Activated CD4-positive, alpha-beta T cell treated with anti-CD3 and anti-CD28 coated beads for 48 hours (primary cell): ENCODE measurements at places on chromosomes 6 and 20.

- DNase-seq = no peak
These were observed 5.4 kb downstream of the TGM3 start for GRCh38 chr20:2301164-2301622.

- DNase-seq = no peak
These were observed 28.1 kb downstream of the KIF13A start for GRCh38 chr6:17959302-17959701.

GRCh38 chr6:92545861-92546260 lies 873.5 kb downstream of the EPHA7 start:
- no peak for DNase-seq

GRCh38 chr6:10487668-10488327 lies 33.4 kb upstream of the GCNT2 start:
- no peak for DNase-seq

DNA sequence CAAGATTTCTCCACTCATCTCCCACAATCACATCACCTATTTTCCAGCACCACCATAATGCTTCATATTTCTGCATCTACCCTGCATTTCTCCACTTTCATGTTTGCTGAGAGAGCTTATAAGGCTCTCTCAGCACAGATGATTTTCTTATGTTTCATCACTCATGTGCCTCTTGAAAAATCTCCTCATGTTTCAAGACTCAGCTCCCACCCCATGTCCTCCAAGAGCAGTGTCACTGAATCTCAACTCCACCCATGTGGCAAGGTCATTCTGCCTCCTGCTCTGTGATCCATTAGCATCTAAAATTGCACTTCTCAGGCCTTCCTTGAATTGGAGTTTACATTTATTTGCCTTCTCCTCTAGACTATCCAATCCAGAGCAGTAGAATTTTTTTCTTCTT lies 178.7 kb upstream of the IRAK1BP1 start:
- no peak for DNase-seq
